NAMALWA (cell line): ENCODE measurements at places on chromosomes 6 and 20.

DNA sequence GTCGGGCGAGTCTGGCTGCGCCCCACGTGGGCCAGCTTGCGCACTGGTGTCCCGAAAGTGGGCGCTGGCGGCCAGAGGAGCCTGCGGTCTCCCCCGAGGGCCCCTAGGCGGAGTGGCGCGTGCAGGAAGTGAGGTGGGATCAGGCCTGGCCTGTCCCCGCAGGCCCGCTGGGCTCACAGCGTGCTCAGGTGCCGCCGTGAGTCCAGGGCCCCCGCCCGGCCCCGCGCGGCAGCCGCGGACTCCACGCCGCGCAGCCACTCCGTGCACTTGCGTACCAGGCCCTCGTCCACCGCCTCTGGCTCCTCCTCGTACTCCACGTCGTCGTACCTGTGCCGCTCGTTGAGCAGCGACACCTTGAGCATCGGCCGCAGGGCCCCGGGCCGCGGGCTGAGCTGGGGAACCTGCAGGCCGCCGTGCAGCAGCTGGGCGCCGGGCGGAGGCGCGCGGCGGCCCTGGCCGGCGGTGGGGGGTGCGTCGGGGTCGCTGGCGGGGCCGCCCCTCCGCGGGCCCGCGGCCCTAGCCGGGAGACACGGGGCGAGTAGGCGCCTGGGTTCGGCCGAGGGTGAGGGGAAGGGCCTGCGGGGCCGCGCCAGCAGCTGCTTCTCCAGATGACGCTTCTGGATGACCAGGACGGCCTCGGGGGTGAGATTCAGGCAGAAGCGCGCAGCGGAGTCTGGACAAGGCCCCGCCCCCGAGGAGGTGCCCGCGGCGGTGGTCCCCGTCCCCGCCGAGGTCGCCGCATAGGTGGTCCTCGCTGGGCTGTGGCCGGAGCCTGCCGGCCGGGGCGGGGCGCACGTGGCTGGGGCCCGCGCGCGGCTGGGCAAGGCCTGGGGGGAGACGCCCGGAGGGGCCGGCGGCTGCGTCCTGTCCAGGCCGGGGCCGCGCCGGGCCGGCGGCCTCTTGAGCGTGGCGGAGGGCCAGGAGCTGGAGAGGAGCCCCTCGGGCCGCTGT, 835 bp downstream of the PRR18 start:
- DNase-seq, result no peak

DNA sequence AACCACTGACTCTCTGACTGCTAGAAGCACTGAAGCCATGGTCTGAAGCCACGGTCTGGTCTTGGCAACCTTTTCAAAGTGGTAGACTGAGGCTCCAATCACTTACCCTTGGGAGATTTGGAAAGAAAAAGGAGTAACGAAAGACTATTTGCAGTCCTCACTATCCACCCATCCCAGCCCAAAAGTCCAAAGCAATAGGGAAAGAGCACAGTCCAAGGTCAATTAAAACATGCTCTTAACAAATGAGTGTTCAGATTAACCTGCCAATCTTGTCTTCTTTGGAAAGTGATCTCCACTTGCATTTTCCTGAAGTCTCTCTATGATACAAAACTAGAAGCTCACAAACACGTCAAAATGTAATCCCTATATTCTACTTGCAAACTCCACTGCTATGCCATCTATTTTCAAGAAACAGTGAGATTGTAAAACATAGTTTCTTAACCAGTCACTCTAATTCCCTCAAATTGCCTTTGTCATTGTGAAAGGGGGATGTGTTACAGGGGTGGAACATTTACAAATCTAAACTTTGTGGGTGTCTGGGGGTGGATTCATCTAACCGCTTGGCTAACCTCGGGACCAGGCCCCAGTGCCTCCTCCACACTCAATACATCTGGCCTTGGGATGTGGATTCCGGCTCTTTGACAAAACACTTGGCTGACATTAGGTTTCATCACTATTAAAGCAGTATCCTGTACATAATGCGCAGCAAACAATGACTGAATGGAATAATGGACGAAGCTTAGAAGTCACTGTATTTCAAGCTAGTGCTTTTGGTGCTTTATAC, 56.4 kb downstream of the B4GALT5 start:
- DNase-seq, result no peak

- no peak for DNase-seq
Measured at GRCh38 chr6:131000544-131000943, 62.5 kb downstream of the EPB41L2 start.

DNA sequence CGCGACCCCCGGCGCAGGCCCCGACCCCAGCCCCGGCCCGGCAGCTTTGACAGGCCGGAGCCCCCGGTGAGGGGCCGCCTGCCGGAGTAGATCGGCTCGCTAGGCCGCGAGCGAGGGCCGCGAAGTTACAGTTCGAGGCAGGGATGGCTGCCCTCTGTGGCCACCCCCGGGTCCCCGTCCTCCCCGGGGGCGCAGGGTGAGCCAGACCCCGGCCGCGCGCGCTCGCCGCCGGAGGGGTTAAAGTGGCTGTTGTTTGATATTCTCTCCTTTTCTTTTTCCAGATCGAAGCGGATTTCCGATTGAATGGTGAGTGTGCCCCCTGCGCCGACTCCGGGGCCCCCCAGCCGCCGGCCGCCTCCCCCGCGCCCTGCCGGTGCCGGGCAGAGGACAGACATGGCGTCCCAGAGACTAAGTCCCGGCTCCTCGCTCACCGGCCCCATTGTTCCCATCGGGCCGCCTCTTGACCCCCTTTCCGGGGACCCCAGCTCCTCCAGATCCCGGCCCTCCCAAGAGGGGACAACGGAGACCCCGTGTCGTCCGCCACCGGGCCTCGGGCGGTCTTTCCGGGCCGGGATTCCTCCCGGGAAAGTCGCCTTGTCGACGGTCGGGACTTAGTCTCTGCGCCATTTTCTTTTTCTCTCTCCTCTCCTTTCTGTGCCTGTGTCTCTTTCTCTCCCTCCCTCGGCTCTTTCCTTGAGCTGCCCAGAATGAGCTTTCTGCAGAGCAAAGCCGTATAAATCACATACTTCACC, 704 bp downstream of the TOP1 start:
- peak; percentile 39 for DNase-seq

DNA sequence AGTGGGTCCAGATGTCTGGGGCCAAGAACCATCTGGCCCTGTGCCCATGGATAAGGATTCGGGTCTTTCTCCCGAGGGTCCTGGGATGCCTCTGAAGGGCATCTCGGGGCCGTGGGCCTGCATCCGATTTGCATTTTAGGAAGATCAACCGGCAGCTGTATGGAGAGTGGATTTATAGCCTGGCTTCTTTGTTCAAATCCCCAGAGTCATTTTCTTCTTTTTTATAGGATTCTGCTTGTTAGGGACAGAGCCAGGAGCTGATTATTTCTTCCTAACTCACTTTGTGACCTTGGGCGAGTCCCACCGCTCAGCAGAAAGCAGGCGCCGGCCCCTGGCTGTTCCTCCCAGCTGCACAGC, 52.9 kb upstream of the APCDD1L start:
- DNase-seq, result no peak

DNA sequence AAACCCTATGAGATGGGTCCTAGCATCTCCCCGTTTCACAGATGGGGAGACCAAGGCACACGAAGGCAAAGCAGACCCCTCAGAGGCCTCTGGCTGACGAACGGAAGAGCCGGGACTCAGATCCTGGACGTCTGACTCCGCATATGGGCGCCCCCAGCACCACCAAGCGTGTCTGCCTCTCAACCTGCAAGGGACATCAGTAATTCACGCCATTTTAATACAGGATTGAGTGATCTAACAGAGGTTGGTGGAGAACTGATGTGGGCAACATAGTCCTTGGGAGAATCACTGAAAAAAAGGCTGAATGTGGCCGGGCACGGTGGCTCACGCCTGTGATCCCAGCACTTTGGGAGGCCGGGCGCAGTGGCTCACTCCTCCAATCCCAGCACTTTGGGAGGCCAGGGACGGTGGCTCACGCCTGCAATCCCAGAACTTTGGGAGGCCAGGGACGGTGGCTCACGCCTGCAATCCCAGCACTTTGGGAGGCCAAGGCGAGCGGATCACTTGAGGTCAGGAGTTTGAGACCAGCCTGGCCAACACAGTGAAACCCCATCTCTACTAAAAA, 206.6 kb downstream of the DLL1 start:
- no peak for DNase-seq

- DNase-seq, result no peak
Measured at GRCh38 chr20:32433311-32434021, 75.3 kb downstream of the ASXL1 start.

DNA sequence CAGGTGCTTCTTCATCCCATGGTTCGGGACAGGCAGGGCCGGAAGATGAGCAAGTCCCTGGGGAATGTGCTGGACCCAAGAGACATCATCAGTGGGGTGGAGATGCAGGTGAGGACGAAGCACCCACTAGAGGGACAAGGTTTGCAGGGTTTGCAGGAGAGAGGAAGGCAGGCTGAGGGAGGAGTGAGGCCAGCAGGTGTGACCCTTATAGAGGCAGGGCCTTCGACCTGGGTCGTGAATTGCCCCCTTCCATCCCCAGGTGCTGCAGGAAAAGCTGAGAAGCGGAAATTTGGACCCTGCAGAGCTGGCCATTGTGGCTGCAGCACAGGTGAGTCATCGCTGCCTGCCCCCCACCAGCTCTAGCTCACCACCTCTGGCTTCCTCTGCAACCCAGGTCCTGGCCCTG, 8.4 kb downstream of the VARS2 start:
- no peak for DNase-seq

DNA sequence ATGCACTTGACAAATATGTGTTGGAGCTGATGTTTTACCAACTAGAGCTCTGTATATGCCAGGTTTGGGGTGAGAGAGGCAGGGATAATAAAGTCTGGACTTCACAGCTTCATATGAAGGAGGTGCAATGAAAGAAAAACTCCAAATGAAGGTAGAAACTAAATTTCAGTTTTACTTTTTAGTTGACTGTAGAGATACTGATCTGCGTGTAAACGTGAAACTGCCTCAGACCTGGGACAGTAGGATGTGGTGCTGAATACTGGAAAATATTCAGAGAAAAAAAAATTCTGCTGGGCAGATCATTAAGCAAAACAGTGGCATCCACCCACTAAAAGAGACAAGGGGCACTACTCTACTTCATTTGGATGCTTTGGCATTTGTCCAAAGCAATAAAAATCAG, 94.5 kb downstream of the BACH2 start:
- no peak for DNase-seq

DNA sequence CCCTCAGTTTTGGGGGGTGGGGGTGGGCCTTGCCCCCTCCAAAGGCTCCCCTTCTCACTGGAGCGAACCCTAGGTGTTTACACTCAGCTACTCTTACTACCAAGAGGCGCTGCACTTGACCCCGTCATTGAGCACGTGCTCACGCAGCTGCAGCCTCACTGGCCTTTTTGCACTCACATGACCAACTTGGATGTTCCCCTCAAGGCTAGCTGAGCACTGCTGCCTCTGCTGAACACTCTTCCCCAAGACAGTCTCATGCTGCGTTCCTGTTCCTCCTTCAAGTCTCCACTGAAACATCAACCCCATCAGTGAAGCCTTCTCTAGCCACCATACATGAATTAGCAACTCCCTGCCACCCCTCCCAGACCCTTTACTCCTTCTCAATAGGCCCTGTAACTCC, 4.0 kb downstream of the SOD2 start:
- no peak for DNase-seq

DNA sequence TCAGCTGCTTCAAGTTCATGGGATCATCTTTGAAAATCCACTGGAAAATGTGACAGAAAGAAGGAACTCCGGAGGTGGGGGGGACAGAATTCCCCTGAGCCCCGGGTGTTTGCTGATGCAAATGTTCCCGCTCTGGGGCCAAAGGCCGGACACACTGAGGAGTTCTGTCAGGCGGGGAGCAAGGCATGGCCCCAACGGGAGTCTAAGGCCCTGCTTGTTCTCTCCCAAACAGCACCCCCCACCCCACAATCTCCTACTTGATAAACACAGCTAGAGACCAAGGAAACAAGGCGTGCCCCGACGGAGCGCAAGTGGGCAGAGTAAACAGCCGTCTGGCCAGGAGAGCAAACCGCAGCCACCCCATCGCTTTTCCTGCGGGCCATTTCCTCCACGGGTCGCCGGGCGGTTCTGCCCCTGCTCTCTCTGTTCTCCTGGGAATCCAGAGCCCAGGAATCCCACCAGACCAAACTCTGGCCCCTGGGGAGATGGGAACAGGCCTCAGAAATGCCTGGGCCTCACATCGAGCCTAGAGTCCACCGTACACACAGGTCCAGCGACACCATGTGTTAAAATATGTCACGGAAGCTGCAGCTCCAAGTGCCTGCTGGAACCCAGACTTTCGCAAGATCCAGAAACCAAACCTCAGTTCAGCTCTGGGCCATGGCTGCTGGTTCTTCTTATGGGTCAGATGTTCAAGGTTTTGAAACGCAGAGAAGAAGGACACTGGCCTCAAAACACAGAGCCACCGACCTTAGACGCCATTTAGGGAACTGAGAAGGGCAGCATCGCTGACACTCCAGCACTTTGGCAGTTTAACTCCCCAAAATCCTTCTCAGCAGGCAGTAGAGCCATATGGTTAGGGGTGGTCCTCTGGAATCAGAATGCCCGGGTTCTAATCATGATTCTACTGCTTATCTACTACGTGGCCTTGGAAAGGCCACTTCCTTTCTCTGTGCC, 104.2 kb downstream of the PREX1 start:
- no peak for DNase-seq

DNA sequence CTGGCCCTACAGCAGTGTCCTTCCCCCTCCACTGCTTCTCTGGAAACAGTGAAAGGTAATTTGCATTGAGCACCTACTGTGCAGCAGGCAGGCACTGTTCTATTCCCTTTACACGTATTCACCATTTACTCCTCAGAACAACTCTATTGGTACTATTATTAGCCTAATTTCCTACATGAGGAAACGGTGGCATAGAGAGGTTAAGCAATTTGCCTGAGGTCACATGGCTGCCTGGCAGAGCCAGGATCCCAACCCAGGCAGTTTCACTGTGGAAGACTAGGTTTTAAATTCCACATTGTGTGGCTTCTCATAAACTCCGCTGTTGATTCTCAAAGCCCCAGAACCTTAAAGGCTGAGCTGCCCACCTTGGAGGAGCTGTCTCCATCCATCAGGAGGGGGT, 72.7 kb downstream of the CLIC5 start:
- DNase-seq, result no peak

DNA sequence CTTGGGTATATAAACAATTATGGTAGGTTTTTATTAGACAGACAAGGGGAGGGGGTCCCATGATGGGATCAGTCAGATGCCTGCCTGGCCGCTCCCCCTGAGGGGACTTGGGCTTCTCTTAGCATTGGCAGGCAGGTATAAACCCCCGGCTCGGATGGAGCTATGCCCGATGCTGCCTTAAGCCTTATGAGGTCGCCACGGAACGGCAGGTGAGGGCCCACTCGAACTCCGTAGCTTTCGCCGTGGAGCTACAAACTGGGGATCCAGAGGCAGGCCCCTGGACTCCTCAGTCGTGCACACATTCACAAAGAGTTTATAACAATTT, 148.8 kb downstream of the TRIM27 start:
- DNase-seq, result no peak

DNA sequence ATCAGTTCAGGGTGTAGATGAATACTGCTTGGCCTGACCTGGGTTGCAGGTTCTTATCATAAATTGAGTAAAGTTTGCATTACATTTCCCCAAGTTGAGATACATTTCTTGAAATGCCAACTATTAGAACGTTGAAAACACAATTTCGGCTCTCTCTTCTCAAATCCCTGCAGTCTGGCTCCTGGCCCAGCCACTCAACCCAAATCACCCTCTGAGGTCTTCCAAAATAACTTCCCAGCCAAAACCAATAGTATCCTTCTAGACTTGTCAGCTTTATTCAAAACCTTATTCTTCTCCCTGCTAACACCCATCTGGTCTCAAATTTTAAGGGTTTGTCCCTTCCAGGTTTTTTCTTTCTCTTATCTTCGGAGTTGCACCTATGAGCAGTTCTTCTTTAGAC, 263.6 kb downstream of the EYA4 start:
- no peak for DNase-seq

- no peak for DNase-seq
Measured at GRCh38 chr6:26025047-26025893, 62.0 kb upstream of the HFE start.

- DNase-seq, result peak; percentile 58
Measured at GRCh38 chr6:159727717-159728445, 575 bp downstream of the WTAP start.
